ENCODE measurements at places on chromosomes 1 and 21.

- no peak for DNase-seq
Observed at GRCh38 chr1:51517361-51518032, 1.6 kb downstream of the EPS15 start.

DNA sequence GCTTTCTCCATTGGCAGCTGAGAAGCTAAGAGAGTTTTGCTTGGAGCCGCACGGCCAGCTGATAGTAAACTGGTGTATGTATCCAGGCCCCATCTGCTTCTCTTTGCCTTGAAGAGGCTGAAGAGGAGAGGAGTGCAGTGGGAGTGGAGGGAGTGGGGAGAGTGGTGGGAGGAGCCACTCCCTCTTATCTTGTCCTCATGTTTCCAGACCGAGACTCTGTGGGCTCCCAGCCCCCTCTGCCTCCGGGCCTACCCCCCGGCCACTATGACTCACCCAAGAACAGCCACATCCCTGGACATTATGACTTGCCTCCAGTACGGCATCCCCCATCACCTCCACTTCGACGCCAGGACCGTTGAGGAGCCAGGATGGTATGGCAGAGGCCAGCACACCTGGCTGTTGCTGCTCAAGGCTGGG, 6.0 kb upstream of the LRRC71 start:
- DNase-seq: no peak

DNA sequence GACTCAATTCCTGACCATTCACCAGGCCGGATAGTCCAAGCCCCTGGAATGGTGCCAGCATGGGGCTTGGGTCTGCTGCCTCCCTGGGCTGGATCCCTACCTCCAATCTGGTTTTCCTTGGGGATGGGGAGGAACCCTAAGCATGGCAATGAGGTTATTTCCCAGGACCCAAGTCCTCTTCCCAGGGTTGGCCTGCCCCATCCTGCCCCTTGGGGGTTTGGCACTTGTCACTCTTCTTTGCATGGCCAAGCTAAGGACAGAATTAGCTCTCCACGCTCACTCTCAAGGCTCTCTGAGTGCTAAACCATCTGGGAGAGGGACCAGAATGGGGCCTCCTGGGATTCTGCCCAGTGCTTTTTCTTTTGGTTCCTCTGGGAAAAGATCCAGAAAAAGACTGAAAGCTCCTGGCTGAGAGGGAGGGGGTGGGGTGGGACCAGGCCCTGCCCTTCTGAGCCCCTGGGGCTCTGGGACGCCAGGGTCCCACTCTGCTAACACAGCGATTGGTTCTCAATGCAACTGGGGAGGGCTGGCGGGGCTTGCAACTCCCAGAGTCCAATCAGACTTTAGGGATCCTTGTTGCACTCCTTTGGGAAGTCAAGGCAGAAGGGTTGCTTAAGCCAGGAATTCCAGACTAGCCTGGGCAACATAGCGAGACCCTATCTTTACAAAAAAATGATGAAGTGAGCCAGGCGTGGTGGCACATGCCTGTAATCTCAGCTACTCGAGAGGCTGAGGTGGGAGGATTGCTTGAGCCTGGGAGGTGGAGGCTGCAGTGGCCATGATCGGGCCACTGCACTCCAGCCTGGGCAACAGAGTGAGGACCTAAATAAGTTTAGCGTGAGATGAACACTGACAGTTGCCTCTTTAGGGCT, 52.7 kb downstream of the DHRS3 start:
- DNase-seq: no peak

DNA sequence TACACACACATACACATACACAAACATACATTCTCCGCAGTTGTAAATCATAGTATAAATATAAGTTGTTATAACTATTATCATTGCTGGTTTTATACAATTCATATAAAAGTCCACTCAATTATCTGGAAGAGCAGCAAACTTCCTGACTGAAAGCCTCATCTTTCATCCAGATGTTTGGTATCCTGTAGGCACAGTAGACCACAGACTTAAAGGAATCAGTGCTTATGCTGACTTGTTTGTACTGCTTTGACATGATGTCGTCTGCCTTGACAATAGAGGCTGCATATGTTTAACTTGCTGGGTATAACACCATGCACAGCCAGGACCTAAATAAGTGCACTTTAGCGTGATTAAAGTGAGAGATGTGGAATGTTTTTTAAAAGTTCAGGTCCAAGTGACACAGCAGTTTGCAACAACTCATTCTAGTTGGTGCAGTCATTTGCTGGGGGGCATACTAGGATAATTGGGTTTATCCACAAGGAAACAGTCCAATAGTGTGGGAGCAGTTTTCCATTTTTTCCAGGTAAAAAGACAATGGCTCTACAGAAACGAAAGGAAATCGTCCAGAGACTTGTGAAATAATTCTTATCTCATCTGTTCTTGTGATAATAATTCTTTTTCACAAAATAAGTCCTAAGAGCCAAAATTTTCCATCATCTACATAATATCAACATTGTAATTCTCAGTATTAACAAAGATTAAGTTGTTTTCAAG, 110.3 kb upstream of the TSPAN2 start:
- no peak for DNase-seq

GRCh38 chr1:180156631-180157091, 2.0 kb downstream of the QSOX1 start:
- DNase-seq: no peak

DNA sequence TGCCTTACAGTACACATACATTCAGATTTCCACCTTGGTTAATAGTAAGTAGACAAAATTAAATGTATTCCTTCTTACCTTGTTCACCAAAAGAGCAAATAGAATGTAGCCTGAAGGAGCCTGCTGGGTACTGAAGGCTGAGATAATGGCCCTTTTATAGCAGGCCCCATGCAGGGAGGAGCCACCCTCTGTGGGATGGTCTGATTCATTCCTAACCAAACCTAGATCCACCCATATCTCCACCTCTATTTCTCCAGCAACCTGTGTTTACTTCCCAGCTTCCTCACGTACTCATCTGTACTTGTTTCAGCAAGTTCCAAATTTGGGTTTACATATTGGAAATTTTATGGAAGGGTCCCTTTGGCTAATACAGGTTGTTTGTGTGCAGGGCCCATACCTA, at the start of gene FLG:
FLG (minus strand) TSS at position 129 of the 400 bp plus-strand sequence. CDS start 9,783 bp downstream, outside the sequence.
- DNase-seq: no peak

DNA sequence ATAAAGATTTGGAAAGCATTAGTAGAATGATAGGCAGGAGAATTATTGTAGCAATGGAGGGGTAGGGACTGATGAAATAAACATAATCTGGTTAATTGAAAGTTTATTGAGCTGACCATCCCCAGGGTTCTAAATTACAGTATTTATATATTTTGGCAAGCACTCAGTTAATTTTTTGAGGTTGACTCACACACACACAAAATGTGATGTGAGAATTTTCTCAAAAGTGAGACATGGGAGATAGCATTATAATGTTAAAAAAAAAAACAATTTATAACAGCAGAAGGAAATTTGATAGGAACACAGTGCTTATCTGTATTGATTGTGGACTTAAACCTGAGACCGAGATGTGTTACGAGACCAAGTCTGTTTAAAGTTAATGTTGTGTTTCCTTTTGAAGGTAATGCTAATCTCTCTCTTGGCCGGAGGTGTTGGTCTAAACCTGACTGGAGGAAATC, 24.6 kb downstream of the TRIM45 start:
- DNase-seq: no peak

DNA sequence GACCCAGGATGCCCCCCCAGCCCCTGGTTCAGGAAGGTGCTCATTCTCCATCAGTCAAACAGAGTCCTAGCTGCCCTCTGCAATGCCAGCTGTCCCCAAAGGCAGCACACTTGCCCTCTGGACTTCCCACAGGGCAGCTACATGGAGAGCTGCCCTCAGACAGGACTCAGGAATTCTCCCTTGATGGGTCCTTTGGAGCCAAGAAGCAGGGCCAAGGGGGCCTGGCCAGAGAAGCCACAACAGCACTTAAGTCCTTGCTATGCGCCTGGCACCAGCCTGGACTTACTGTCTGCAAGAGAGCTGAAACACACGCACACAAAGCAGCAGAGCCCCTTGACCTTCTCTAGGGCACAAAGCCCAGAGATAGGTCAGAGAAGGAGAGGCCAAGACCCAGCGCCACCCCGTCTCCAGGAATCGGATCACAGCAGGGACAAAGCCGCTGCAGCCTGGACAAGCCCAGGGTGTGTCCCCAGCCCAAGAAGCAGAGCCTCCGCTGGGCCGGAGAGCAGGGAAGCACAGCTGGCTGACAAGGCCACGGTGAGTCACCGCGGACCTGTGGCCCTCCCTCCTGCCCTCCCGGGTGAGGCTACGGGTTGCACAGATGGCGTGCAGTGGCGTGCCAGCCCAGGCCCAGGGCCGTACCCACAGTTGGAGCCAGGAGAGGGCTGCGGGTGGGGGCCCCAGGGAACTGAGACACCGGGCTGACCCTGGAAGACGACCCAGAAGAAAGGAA, 1.7 kb downstream of the WNT9A start:
- DNase-seq: no peak

GRCh38 chr21:31098576-31099005, 60.3 kb upstream of the KRTAP19-8 start:
- DNase-seq: peak; percentile 57

- DNase-seq: no peak
Observed at GRCh38 chr21:29256126-29256910, 42.4 kb upstream of the BACH1 start.

GRCh38 chr1:212651521-212651920, 43.0 kb downstream of the ATF3 start:
- no peak for DNase-seq

- DNase-seq: no peak
Observed at GRCh38 chr1:11576109-11576875, 77.9 kb downstream of the FBXO2 start.

DNA sequence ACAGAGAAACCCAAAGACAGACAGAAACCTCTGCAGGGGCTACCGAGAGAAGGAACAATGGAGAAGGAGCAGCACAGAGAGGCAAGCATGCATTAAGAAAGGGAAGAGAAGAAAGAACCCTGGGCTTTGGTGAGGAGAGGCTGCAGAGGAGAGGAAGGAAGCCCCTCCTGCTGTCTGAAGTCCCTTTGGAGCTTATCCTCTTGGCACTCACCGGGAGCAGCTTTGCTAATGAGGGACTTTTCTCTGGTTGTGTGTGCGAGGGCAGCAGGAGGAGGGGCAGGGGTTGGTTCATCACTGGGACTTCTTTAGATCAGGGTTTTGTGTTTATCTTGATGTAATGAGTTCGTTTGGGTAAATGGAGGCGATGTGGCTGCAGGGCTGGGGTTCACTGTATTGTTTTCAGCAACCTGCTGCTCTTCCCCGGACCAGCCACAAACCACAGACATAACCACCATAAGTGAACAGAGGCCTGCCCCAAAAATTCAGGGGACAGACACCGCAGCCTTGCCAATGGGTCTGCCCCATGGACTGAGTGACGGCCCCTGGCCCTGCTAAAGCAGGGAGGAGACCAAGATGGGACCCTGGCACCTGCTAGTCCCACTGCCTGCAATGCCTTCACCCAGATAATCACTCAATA, 100.6 kb downstream of the KCND3 start:
- no peak for DNase-seq

DNA sequence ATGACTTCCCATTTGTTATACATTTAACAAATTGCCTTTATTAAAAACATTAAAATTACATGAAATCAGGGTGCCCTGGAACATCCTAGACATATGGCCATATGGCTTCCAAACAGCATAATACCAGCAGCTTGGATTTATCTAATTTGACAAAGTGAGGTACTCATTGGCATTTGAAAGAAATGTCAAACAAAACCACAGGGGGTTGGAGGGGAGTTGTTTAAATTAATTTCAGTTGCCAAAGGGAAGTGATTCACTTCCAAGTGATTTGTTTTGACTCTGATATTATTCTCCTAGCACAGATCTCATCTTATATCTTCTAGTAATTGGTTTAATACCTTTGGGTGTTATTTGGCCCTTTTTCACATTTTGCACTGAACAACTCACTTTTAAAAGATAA, 24.5 kb upstream of the POU2F1 start:
- no peak for DNase-seq

DNA sequence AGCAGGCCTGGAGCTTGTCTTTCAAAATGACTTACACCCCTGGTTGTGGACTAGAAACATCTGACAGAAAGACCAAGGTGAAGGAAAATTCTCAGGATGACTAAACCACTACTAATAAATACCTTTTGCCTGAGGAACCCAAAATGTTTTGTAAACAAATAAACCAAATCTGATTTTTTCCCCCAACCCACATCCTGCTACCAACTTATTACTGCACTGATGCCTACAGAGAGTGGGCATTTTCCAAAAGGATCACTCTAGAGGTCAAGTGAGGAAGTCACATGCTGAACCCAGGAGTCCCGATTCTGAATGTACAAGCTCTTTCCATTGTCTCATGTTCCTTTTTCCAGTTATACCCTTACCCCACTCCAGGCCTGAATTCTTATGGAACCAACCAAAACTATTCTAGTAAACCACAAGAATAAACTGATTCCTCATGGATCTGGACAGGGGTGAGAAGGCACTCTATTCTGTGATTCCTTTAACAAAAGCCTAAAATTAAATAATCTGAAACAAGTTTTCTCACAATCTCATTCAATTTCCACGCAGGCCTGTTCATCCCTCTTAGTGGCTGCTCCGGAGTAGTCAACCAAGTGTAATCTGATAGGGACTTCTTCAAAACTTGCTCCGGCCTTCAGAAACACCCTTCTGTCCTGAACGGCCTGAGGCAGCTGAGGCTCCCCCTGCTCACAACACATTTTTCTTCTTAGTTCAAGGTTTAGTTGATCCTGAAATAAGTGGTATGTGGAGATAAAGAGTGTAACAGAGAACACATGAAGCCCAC, 1.4 kb downstream of the PI4KB start:
- DNase-seq: no peak

DNA sequence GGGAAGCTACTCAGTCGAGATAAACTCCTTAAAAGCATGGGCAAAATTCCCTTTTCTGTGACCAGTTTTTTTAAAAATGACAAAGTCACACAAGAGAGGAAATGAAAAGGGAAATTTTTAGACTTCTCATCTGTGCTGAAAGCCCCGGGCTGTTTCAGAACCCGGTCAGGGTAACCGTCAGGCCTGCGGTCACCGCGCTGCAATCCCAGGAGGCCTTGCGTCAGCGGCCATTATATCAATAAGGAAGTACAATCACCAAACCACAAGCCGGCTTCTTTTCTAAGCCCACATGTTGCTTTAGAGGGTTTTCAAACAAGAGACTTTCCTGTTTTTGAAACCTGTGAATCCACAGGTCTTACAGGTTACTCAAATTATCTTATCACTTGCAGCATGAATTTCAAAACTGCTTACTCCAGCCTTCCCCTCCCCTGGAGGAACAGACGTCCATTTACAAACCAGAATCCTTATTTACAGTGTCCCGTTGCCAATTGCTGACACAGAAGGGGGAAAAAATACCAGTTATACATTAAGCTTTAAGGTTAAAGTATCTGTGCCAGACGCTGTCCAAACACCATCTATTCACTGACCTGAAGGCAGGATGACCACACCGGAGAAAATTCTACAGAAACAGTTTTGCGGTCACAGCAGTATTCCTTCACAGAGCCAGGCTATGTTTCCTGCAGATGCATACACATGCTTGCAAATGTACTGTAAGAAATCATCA, 165.3 kb downstream of the TOMM20 start:
- DNase-seq: peak; percentile 78

DNA sequence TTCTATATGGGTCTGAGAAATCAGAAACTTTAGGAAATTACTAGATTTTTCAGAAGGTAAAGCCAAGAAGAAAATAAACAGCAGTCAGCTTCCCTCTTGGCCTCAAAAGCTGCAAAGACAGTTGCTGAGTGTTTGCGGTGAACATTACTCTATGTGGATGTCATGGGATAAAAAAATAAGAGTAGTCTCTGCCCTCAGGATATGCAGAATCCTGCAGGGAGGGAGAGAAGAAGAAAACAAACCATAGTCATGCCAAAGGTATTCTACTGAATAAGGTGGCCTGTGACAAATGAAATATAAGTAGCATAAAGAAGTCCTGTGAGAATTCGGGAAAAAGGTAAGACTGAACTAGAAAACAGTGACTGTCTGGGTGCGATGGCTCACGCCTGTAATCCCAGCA, 19.0 kb downstream of the YARS1 start:
- DNase-seq: no peak

Data from activated T-helper 1 cell treated with anti-CD3 and anti-CD28 coated beads, Interleukin-2, amount 50 U/mL, for 16 hours (primary cell).